ENCODE measurements at places on chromosomes 2 and 18.

- H3K4me3 ChIP-seq, result peak overlapping the region; percentile 96
- H3K36me3 ChIP-seq, result peaks cover 7% of the 10 kb centered on the region
- peak overlapping the region; percentile 88 for H3K27ac ChIP-seq
- H3K4me1 ChIP-seq, result peaks cover 71% of the 10 kb centered on the region
- no peak for DNase-seq
Observed at GRCh38 chr2:53969285-53969967, 1.4 kb downstream of the PSME4 start.

GRCh38 chr2:199356412-199356811, 101.3 kb downstream of the SATB2 start:
- H3K27ac ChIP-seq, result no peak overlapping the region
- no peaks in the 10 kb centered on the region for H3K4me1 ChIP-seq
- no peak for DNase-seq
- no peak overlapping the region for H3K4me3 ChIP-seq

- no peaks in the 10 kb centered on the region for H3K36me3 ChIP-seq
- no peaks in the 10 kb centered on the region for H3K27me3 ChIP-seq
- DNase-seq, result peak; percentile 33
- H3K4me1 ChIP-seq, result peaks cover 58% of the 10 kb centered on the region
- H3K4me3 ChIP-seq, result peak overlapping the region; percentile 94
- H3K27ac ChIP-seq, result peak overlapping the region; percentile 98
Observed at GRCh38 chr2:96924775-96925747, 55.2 kb upstream of the SEMA4C start.

- no peak for DNase-seq
- H3K27ac ChIP-seq, result no peak overlapping the region
- H3K4me1 ChIP-seq, result peaks cover 58% of the 10 kb centered on the region
- H3K4me3 ChIP-seq, result no peak overlapping the region
- no peaks in the 10 kb centered on the region for H3K36me3 ChIP-seq
Observed at GRCh38 chr2:239244625-239245024, 156.2 kb downstream of the HDAC4 start.

- H3K27ac ChIP-seq, result no peak overlapping the region
- peaks cover under 1% of the 10 kb centered on the region for H3K36me3 ChIP-seq
- no peaks in the 10 kb centered on the region for H3K27me3 ChIP-seq
- peaks cover 22% of the 10 kb centered on the region for H3K4me1 ChIP-seq
- DNase-seq, result no peak
- H3K4me3 ChIP-seq, result no peak overlapping the region
Observed at GRCh38 chr2:151668737-151669136, 65.5 kb downstream of the NEB start.

GRCh38 chr2:39948016-39948719, 169.1 kb upstream of the THUMPD2 start:
- no peak overlapping the region for H3K27ac ChIP-seq
- H3K36me3 ChIP-seq, result no peaks in the 10 kb centered on the region

DNA sequence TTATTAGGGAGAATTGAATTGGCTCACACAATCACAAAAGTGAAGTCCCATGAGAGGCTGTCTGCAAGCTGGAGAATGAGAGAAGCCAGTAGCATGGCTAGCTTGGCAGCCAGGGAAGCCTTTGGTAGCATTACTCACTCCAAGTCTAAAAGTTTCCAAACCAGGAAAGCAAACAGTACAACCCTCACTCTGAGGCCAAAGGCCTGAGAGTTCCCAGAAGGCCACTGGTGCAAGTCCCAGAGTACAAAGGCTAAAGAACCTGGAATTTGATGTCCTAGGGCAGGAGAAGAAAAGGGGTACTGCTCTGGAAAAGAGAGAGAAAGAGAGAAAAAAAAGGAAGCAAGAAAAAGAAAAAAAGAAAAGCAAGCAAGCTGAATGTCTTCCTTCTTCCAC, 318.2 kb downstream of the RND3 start:
- no peak overlapping the region for H3K27ac ChIP-seq
- no peaks in the 10 kb centered on the region for H3K27me3 ChIP-seq
- H3K4me1 ChIP-seq, result no peaks in the 10 kb centered on the region
- no peaks in the 10 kb centered on the region for H3K36me3 ChIP-seq
- DNase-seq, result no peak

- no peak for DNase-seq
- peaks cover 4% of the 10 kb centered on the region for H3K36me3 ChIP-seq
- peaks cover 41% of the 10 kb centered on the region for H3K27me3 ChIP-seq
- peak overlapping the region; percentile 75 for H3K4me3 ChIP-seq
- H3K27ac ChIP-seq, result no peak overlapping the region
Observed at GRCh38 chr2:63052411-63053080, 1.9 kb downstream of the OTX1 start.

GRCh38 chr2:236831698-236832097, 254.0 kb upstream of the COPS8 start:
- H3K4me3 ChIP-seq, result no peak overlapping the region
- H3K4me1 ChIP-seq, result peaks cover 2% of the 10 kb centered on the region
- no peak overlapping the region for H3K27ac ChIP-seq
